Activated naive CD8-positive, alpha-beta T cell treated with anti-CD3 and anti-CD28 coated beads, Interleukin-2, amount 10 ng/mL, durations not matched to agents 7 days and 5 days (primary cell): ENCODE measurements at places on chromosomes 2 and 18.

GRCh38 chr18:74184875-74185274, 36.6 kb downstream of the TIMM21 start:
- no peak for DNase-seq

GRCh38 chr2:237448171-237448570, 34.2 kb upstream of the COL6A3 start:
- no peak for DNase-seq

DNA sequence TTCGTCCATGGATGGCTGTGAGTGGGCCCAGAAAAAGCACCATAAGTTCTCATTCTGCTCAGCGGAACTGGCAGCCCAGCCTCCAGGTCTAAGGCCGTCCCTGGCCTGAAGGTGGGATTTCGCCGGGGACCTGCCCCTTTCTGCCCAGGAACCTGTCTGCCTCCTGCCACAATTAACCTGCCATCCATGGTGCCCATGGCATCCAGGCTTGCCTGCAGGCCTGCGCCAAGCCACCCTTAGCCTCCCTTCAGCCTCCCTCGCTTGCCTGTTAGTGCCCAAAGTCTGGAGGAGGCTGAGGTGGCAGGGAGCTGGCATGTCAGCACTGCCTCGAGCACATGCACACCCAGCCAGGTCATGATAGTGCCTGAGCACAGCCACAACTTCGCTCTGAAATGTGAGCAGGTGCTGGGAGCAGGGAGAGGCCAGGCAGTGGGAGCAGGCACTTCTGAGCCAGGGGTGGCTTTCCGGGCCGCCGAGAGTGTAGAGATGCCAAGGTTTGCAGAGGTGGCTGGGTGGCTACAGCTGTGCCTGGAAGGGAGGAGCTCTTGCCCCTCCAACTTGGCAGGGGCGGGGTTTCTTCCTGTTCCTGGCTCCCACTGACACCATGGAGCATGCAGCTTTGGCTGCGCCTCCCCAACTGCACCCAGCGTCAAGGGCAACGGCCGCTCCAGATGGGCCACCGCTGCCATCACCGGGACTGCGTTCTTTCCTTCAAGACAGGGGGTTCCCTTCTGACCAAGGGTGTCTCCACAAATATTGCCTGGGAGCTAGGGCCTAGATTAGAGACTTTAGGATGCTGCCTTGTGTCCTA, 648.9 kb upstream of the VRK2 start:
- no peak for DNase-seq

GRCh38 chr2:15993232-15993610, 52.9 kb downstream of the MYCN start:
- DNase-seq = no peak

- no peak for DNase-seq
These were observed 35.4 kb upstream of the COL6A3 start for GRCh38 chr2:237449193-237449881.

DNA sequence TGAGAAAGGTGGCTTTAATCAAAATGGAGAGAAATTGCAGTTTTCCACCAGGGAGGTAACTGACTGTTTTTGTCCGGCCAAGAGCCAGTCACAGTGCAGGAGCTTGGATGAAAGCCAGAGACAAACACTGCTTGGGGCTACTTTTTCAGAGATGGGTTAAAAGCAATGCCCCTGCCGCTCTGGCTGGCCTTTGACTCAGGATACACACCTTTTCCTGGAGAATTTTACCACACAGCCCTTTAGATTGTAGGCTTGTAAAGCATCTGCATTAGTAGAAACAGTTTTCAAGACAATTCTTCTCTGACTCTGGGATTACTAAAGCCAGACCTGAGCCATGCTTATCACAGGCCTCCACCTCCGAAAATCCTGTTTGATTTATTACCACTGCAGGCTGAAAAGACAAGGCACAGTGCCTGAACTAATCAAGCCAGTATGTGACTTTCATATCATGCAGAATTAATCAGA, 79.7 kb downstream of the CCBE1 start:
- DNase-seq = no peak

- DNase-seq = no peak
These were observed 115.0 kb downstream of the GBX2 start for GRCh38 chr2:236052926-236053821.

- DNase-seq = no peak
These were observed 115.1 kb downstream of the KCNE4 start for GRCh38 chr2:223166983-223167650.

- no peak for DNase-seq
These were observed 29.2 kb downstream of the UNC50 start for GRCh38 chr2:98637401-98638147.

DNA sequence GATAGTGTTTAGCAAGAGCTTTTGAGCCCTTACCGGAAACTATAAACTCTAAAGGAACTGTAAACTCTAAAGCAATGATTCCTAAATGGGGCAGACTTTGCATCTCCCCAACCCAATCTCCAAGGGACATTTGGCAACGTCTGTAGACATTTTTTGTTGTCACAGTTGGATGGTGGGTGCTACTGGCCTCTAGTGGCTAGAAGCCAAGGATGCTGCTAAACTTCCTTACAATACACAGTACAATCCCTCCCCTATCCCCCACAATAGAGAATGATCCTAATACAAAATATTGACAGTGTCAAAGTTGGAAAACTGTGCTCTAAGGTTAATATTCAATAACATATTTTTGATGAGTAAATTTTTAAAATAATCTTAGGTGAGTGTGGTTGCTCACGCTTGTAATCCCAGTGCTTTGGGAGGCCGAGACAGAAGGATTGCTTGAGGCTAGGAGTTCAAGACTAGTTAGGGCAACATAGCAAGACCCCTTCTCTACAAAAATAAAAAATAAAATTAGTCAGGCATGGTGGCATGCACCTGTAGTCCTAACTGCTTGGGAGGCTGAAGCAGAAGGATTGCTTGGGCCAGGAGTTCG, 66.7 kb downstream of the PTPN4 start:
- DNase-seq = no peak

- no peak for DNase-seq
These were observed 10.6 kb downstream of the SCG2 start for GRCh38 chr2:223591596-223591995.

DNA sequence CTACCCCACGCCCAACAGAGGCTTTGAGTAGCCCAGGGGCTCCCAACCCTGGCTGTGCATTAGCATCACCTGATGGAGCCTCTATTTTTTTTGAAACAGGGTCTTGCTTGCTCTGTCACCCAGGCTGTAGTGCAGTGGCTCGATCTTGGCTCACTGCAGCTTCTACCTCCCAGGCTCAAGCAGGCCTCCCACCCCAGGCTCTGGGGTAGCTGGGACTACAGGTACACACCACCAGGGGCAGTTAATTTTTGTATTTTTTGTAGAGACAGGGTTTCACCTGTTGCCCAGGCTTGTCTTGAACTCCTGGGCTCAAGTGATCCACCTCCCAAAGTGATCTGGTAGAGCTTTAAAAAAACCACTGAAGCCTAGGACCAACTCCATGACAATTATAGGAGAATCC, 394.8 kb upstream of the ATP5MC3 start:
- DNase-seq = no peak

DNA sequence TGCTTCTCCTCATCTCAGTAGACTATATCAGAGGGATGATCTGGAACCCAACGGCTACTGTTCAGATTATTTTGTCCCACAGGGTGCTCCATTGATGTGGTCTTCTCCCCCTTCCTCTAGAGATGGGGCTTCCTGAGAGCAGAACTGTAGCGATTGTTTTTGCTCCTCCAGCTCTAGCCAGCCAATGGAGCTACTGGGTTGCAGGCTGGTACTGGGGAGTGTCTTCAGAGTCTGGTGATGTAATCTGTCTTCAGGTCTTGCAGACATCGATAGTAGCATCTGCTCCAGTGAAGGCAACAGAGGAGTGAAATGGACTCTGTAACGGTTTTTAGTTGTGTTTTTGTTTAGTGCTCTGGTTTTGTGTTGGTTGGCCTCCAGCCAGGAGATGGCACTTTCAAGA, 621.9 kb downstream of the RNF144A start:
- no peak for DNase-seq

GRCh38 chr18:37481491-37481890, 84.1 kb downstream of the CELF4 start:
- DNase-seq = no peak

DNA sequence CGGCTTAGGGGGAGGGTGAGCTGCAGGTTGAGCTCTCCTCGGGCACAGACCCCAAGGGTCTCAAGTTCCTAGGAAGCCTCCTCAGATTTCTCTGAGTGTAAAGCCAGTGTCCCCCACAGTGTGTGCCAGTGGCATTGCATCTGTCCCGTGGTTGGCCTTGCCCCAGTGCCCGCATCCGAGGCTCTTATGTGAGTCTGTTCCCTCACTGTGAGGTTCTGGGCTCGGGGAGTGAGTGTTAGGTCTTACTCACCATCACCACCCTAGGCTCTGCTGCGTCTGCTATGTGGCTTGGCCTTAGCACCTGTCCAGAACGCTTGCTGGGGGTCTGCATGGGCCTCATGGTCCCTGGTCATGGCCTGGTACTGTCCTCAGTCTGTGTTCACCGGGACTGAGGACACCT, 88.7 kb upstream of the PXDN start:
- no peak for DNase-seq

- DNase-seq = no peak
These were observed 9.0 kb downstream of the DTNB start for GRCh38 chr2:25664183-25664964.

DNA sequence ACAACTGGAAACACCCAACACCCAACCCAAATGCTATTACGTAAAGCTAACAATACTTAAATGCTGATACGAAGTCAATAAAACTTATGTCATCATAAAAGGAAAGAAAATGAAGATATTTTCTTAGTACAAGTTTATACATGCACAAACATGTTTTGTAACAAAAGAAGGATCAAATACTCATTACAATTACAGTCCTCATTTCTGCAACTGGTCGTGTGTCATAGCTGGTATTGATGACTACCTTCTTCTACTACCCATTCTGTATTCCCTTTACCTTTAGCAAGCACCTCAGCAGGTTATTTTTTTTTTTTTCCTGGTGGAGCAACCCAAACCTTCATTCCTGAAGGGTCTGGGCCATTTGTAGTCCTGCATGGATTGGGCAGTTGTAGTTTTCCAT, 1298.5 kb downstream of the SUCLG1 start:
- DNase-seq = no peak
